Thoracic aorta (tissue), 2 donors: ENCODE measurements at places on chromosomes 6 and 20.

DNA sequence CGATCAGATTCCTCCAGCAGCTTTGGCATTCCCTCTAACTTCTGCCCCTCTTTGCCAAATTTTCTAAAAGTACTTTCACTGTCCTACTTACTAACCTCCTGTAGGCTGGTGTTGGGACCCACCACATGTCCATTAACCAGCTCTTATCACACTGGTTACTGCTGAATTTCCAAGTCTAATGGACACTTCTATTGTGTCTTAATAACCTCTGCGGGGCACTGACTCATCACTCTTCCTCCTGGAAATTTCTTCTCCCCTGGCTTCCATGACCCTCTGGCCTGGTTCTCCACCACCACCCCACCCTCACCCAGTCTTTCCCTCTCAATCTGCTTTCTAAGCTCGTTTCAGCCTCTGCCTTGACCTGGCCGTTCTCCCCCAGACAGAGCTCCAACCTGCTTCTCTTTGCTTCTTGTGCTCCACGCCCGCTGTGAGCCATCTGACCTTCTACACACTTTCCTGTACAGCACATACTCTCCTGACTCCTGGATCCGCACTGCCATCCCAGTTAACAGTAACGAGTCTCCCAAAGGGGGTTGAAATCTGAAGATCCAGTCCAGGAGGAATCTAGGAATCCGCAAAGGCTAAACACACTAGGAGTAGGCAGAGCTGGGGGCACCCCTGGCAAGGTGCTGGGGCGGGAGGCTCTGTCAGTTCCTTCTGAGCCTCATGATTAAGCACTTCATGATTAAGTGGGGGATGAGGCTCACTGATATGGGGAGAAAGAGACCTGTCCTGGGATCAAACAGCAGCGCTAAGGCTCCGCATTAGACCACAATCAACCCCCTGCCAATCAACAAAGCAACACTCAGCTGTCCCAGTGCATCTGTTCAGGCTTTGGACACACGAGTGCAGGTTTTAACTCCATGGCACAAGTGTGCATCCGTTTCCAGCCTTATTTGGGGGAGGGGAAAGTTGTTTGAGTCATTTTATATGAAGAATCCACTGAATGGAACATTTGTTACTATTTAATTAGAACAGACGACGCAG lies 146.3 kb downstream of the LY86 start:
- DNase-seq, result no peak

DNA sequence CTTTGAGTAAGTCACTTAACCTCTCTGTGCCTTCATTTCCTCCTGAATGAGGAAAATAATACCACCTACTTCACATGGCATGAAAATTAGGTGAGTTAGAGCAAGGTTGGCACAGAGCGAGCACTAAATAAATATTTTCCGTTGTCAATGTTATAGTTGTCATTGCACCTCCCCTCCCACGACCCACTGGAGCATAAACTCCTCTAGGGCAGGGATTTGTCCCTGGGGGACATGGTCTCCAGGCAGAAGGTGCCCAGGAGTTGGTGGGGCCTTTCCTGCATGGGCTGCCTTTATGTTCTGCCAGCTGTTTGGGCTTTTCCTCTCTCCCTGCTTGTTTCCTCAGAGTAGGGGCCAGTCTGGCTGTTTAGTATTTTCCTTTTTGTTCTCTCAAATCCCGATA lies 1.3 kb upstream of the ANGPT4 start:
- DNase-seq, result no peak

GRCh38 chr6:129598244-129599187 lies 111.5 kb downstream of the ARHGAP18 start:
- no peak for DNase-seq

GRCh38 chr20:54251096-54251495 lies 43.2 kb downstream of the PFDN4 start:
- DNase-seq, result no peak

DNA sequence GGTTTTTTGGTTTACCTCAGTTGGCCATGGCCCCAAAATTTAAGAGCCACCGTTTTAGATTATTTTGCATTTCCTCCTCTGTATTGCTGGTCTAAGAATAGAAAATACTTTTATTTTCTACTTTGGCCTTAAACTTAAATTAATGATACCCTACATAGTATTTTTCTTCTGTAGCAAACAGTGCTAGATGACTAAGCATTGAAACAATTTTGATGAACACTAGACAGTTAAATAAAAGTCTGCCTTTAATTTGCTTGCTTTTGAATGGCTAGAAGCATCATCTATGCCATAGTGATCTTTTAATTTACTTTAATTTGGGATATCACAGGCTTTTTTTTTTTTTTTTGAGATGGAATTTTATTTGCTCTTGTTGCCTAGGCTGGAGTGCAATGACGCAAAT lies 106.4 kb downstream of the CD109 start:
- DNase-seq, result no peak

- no peak for DNase-seq
Observed at GRCh38 chr20:20782755-20783154, 70.3 kb upstream of the RALGAPA2 start.

DNA sequence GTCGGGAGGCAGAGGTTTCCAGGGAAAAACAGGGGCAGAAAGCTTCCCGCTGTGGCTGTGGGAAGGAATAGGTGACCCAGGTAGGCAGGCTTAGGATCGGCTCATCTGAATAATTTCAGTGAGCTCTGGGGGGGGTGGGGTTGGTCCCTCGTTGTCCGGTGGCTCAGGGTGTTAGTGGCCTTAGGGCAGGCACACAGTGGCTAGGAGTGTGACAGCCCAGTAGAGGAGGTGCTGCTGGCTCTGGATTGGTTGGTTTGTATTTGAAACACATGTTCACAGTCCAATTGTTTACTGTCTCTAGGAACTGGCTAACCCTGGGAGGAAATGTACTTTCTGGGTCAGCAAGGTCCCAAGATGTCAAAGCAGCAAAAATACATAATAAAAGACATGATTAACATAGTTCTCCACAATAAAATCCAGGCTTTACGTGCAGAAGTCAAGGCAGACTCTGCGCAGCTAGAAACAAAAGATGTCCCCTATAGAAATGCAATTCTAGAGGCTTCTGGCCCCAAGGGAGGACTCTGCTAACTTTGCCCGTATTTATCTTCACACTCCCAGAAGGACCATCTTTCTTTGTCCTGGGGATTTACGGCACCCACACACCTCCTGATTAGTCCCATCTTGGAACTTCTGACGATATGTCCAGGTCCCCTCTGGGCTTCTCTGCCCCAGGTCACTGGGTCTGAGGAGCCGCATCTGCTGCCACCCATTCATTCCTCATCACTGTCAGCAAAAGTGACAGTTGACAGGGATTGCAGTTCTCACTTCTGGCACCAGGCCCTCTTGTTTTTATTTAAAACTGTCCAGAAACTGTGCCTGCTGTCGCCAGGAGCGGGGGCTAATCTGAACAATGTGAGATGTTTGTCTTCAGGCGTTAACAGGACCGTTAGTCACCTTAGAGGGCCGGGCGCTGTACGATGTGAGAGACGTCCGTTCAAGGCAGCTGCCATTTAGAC lies 18.7 kb downstream of the MOCS3 start:
- DNase-seq, result no peak

DNA sequence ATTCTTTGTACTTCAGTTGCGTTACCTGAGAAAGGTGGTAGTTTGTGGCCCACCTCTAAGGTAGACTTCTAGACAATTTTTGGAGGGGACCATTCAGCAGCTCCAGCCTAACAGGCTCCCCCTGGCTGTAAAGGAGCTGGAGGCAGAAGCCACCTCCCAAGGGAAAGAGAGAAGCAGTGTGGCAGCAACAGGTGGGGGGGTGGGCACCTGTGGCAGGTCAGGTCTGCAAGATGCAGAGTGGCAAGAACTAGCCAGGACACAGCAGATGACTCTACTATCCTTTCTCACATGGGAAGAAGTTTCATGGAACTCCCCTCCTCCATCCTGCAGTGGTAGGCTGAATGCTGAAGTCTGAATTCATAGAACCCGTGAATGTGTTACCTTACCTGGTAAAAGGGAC lies 148.3 kb upstream of the DTNBP1 start:
- no peak for DNase-seq

DNA sequence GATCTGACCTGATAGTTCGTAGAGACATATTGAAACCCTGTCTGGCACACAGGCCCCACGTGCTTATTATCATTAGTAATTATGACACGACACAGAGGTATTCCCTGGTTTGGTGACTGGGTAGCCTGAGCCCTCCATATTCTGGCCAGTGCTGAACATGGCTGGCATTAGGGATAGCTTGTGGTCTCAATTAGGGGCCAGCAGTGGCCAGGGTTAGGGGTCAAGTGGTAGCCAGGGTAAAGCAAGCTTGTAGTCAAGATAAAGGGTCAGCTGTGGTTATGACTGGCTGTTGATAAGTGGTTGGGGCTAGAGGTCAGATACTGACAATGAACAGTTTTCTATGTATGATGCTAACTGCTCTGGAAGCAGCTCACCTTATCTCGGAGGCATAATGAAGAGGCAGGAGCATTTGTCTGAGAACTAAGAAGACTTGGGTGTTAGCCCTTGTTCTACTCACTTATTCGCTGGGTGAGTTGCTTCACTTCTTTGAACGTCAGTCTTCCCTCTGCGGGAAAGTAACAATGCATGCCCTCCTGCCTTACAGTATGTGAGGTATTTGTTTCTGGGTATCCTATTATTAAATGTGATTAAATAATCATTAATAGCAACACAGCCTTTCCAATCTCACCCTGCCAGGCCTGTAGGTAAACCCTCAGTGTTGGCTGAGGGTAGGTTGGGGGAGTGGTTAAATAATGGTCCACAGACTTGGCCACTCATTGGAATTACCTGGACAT lies 66.7 kb downstream of the VEGFA start:
- DNase-seq, result no peak

GRCh38 chr6:108161724-108162282 lies 4.0 kb upstream of the NR2E1 start:
- no peak for DNase-seq

- no peak for DNase-seq
Observed at GRCh38 chr6:8383584-8383983, 51.8 kb downstream of the SLC35B3 start.
